ENCODE measurements at places on chromosomes 5 and 9. TPM values are rescaled to one million over a fixed set of nuclear protein-coding genes. Genes with fewer than 3 reads are reported as not detected.
A peak's percentile ranks its signal among the peaks of the same experiment; 100 is the strongest.

DNA sequence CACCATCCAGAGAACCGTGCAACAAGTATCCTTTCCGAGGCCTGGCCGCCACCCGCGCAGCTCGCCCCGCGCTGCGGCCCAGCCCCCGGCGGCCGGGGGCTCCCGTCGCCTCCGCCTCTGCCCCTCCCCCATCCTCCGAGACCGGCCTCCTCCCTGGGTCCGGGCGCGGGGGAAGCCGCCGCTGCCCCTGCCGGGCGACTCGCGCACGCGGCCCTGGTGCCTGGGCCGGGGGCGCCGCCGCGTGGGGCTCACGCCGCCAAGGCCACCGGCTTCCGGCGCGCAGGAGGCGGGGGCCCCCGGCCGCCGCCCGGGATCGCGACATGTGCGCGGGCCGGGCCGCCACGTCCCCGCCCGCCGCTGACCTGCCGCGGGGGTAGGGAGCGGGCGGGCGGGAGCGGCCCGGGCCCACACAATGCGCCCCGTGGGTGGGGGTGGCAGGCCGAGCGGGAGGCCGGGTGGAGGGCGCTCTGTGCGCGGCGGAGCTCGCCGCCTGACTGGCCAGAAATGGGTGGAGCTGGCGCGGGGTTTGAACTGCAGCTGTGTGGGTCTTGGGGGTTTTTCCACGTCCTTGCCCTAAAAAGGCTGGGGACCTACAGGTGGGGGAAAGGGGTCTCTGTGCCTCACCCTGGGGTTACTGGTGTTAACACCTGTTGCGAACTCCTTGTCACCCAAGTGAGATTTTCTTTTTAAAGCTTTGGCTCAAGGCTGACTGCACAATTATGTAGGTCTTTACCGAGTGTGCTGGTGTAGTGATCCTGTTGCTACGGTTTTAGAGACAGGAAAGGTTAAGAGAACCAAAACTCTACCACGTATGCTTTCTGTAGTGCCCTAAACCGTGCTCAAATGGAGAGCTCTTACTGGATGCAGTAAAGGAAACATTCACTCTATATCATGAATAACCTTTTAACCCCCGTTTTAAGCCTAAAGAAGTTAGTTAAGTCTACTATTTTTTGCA is 32.3 kb downstream of the TNPO1 start:
- peaks cover 21% of the 10 kb centered on the region for H3K4me1 ChIP-seq
- peak overlapping the region; percentile 93 for H3K4me3 ChIP-seq
- H3K36me3 ChIP-seq, result peaks cover 23% of the 10 kb centered on the region
- DNase-seq, result no peak
- H3K27me3 ChIP-seq, result no peaks in the 10 kb centered on the region

The IL4 gene
- not detected for total RNA-seq

DNA sequence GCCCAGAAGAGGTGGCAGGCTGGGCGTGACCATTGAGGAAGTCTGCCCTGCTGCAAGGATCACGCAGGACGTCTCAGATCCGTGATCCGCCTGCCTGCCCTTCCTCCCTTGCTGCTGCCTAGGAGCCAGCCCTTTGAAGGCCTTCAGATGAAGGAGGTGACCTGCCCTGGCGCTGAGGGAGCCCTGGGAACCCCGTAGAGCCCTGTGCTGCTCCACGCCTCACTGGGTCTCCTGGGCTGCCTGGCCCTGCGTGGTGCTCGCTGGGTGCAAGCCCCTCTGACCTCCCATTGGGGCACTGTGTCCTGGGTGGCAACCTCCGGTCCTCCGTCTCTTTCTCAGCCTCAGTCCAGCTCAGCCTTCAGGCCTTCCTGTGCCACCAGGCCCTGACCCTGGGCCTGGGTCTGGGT is 295.3 kb upstream of the IRX4 start:
- no peak overlapping the region for H3K4me3 ChIP-seq
- DNase-seq, result no peak
- H3K36me3 ChIP-seq, result no peaks in the 10 kb centered on the region
- H3K27me3 ChIP-seq, result no peaks in the 10 kb centered on the region

GRCh38 chr9:99405359-99405758 is 183.3 kb downstream of the SEC61B start:
- DNase-seq, result no peak
- H3K27me3 ChIP-seq, result no peaks in the 10 kb centered on the region
- H3K4me1 ChIP-seq, result no peaks in the 10 kb centered on the region
- H3K36me3 ChIP-seq, result no peaks in the 10 kb centered on the region
- no peak overlapping the region for H3K27ac ChIP-seq
- H3K4me3 ChIP-seq, result no peak overlapping the region

DNA sequence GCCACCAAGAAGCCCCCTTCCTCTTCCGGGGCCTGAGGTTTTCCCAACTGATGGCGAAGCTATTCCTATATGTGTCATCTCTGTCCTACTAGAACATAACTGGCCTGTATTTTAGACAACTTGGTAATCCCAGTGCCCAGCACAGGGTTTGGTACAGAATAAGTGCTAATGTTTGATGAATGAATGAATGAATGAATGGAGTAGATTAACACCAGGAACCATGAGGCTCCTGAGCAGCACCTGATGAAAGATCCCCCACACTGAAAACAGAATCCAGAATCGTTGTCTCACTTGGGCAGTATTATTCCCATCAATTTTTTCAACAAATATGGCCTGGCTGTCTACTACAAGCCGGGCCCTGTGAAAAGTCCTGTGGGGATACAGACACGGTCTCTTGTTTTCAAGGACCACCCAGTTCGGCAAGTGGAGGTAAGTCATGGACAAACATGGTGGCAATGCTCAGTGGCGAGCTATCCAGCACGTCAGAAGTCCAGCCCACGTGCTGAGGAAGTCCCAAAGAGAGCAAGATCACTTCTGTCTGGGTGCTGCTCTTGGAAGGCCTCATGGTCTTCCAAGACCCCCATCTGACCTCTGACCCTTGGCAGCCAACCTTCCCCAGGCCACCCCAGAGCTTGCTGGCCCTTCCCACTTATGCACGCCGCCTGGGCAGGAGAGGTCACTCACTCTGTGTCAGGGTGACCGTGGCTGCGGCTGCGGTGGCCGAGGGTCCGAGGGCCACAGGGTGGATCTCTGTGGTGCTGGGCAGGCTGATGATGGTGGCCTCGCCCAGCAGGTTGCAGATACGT is 1.0 kb downstream of the NAIF1 start:
- peak overlapping the region; percentile 61 for H3K4me3 ChIP-seq
- H3K27me3 ChIP-seq, result no peaks in the 10 kb centered on the region
- DNase-seq, result no peak
- H3K27ac ChIP-seq, result no peak overlapping the region

DNA sequence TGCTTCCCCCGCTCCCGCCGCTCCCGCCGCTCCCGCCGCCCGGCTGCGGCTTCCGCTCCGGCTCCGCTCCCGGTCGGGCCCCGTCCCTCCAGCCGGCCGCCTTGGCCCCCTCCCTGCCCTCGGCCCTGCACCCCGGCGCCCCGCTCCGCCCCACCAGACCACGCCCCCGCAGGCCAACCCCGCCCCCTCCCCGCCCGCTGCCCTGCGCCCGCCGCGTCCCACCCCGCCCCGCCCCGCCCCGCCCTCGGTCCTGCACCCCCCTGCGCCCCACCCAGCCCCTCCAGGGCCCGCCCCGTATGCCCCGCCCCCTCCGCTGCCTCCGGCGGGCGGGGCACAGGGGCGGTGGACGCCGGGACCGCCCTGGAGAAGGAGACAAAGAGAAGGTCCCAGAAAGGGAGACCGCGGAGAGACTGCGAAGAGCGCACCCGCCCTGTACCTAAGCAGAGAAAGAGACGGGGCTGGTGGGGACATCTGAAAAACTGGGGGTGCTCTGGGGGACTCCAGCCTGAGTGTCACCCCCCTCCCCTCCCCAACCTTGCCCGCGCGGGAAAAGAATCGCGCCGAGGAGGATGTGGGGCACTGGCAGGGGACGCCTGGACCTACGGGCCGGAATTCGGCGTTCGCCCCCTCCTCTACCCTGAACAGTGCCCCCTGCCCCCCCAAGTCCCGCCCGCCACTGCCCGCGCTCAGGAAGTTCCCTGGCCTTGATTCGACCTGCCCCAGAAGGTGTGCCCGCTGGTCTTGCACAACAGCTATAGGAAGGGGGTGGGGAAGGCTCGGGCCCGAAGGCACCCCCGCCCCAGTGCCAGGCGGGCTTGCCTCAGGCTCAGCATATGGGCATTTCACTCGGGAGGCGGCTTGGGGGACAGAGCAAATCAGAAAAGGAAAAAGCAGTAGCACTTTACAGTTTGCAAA is 42.8 kb upstream of the STXBP1 start:
- H3K4me1 ChIP-seq, result peaks cover 44% of the 10 kb centered on the region
- H3K27ac ChIP-seq, result peak overlapping the region; percentile 79
- no peak for DNase-seq
- H3K27me3 ChIP-seq, result no peaks in the 10 kb centered on the region
- H3K4me3 ChIP-seq, result peak overlapping the region; percentile 92

The SPINK4 gene
- total RNA-seq, result not detected

GRCh38 chr9:104869811-104870210 is 58.1 kb downstream of the ABCA1 start:
- peak; percentile 56 for DNase-seq
- no peak overlapping the region for H3K4me3 ChIP-seq
- H3K27me3 ChIP-seq, result no peaks in the 10 kb centered on the region
- H3K36me3 ChIP-seq, result peaks cover 11% of the 10 kb centered on the region
- peak overlapping the region; percentile 89 for H3K27ac ChIP-seq

DNA sequence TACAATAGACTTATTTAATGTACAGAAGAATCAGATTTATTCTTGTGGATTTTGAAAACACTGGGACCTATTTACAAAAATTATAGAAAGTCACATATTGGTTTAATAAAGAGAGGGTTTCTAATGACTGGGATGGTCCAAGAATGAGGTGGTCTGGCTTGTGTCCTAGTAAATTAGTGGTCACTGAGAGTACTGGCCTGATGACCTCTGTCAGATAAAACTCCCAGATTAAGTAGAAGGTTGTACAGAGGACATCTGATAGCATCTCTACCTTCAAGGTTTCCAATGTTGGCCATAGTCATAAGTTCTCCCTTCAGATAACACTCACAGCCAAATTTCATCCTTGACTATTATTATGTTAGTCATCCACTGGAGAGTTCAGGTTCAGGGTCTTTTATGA is 692.9 kb downstream of the MTRR start:
- no peaks in the 10 kb centered on the region for H3K36me3 ChIP-seq
- no peaks in the 10 kb centered on the region for H3K27me3 ChIP-seq
- H3K4me1 ChIP-seq, result no peaks in the 10 kb centered on the region
- no peak for DNase-seq
- no peak overlapping the region for H3K4me3 ChIP-seq
- no peak overlapping the region for H3K27ac ChIP-seq

The GRIN3A gene
- total RNA-seq, result not detected

- DNase-seq, result peak; percentile 57
- H3K36me3 ChIP-seq, result no peaks in the 10 kb centered on the region
- H3K27ac ChIP-seq, result no peak overlapping the region
- H3K4me3 ChIP-seq, result no peak overlapping the region
Observed at GRCh38 chr9:71941060-71941568, 29.7 kb downstream of the C9orf85 start.

DNA sequence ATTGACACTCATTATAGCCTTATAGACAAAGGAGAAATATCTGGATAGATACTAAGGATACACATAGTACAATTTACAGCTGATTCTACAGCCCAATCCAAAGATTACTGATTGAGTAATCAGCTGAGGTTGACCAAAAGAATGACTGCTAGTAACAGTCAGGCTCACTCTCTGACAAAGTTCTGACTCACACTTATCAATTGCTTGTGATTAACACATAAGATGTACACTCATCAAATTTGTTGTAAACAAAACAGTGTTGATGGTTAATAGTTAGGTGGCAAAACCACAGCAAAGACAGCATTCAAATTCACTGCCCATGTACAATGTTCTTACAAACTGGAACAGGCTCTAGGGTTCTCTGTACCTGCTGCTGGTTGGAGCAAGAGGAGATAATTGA is 422.7 kb downstream of the TLE1 start:
- H3K36me3 ChIP-seq, result no peaks in the 10 kb centered on the region
- peaks cover 6% of the 10 kb centered on the region for H3K4me1 ChIP-seq
- no peak overlapping the region for H3K4me3 ChIP-seq
- no peak overlapping the region for H3K27ac ChIP-seq
- peak; percentile 78 for DNase-seq

The CCDC183 gene
- 0.84 TPM for total RNA-seq

- no peak overlapping the region for H3K27ac ChIP-seq
- DNase-seq, result no peak
- peaks cover 4% of the 10 kb centered on the region for H3K27me3 ChIP-seq
- no peaks in the 10 kb centered on the region for H3K36me3 ChIP-seq
Observed at GRCh38 chr9:14770592-14770991, 48.1 kb upstream of the CER1 start.

DNA sequence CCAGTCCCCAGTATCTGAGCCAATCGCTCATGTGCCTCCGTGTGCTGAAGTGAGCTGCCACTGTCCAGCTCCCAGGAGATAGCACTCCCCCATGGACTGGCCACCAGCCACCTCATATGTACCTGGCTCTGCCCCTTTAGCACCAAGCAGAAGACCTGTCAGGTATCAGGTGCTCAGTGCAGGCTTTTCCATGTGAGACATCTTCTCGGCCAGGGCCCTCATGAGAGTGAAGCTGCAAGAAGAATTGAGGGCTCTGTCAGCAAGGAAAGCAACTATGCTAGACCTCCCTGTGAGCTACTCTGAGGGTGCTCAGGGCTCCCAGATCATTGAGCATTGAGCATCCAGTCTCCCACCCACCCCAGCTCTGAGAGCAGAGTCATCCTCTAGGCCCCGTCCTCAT is 264.2 kb upstream of the ADAMTS16 start:
- no peak for DNase-seq
- H3K27ac ChIP-seq, result no peak overlapping the region
- peaks cover 6% of the 10 kb centered on the region for H3K27me3 ChIP-seq
- H3K36me3 ChIP-seq, result no peaks in the 10 kb centered on the region
- no peak overlapping the region for H3K4me3 ChIP-seq

The RANBP17 gene
- 15.9 TPM for total RNA-seq

- H3K4me1 ChIP-seq, result no peaks in the 10 kb centered on the region
- H3K27ac ChIP-seq, result no peak overlapping the region
- no peaks in the 10 kb centered on the region for H3K27me3 ChIP-seq
- no peak for DNase-seq
- H3K36me3 ChIP-seq, result no peaks in the 10 kb centered on the region
- no peak overlapping the region for H3K4me3 ChIP-seq
Observed at GRCh38 chr5:92041206-92041605, 658.1 kb upstream of the ARRDC3 start.

DNA sequence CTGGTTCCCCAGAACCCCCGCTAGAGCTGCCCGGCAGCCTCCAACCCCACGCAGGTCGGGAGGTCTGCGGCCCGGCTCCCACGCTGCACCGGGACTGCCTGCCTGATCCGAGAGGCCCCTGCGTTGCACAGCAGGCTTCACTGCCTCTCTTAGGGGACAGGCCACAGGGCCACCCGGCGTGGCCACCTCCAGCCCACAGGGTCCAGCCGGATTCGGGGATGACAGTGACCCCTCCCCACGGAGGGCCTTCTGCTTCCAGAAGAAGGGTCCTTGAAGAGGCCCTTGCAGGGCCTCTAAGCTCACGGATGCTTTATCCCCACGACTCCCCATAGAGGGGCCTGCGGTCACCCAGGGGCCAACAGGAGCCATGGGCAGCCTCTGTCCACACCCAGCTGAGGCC is 66.1 kb upstream of the PPP1R26 start:
- no peak overlapping the region for H3K4me3 ChIP-seq
- H3K4me1 ChIP-seq, result no peaks in the 10 kb centered on the region
- no peak for DNase-seq
- H3K27me3 ChIP-seq, result no peaks in the 10 kb centered on the region
- no peaks in the 10 kb centered on the region for H3K36me3 ChIP-seq

The SLIT3 gene
- total RNA-seq, result 20.7 TPM

The PHF24 gene
- 0.16 TPM for total RNA-seq
